ENCODE measurements at places on chromosomes 16 and 17. TPM values are rescaled to one million over a fixed set of nuclear protein-coding genes. Genes with fewer than 3 reads are reported as not detected.
A peak's percentile ranks its signal among the peaks of the same experiment; 100 is the strongest.

- no peak overlapping the region for H3K4me3 ChIP-seq
- H3K27ac ChIP-seq = no peak overlapping the region
- no peaks in the 10 kb centered on the region for H3K27me3 ChIP-seq
- peaks cover 2% of the 10 kb centered on the region for H3K4me1 ChIP-seq
These were observed 4.8 kb upstream of the ERCC4 start for GRCh38 chr16:13915033-13915635.

Gene FSCN2
- polyA plus RNA-seq = 0.26 TPM

GRCh38 chr16:85733155-85733838 is 17.6 kb downstream of the C16orf74 start:
- no peaks in the 10 kb centered on the region for H3K36me3 ChIP-seq
- H3K27ac ChIP-seq = no peak overlapping the region
- no peaks in the 10 kb centered on the region for H3K4me1 ChIP-seq
- H3K27me3 ChIP-seq = no peaks in the 10 kb centered on the region

Gene SULT1A4
- polyA plus RNA-seq = 2.5 TPM

Gene ST6GALNAC2
- 6.5 TPM for polyA plus RNA-seq

- H3K4me3 ChIP-seq = no peak overlapping the region
- H3K4me1 ChIP-seq = no peaks in the 10 kb centered on the region
- H3K36me3 ChIP-seq = peaks cover 8% of the 10 kb centered on the region
- no peak for DNase-seq
- H3K27me3 ChIP-seq = no peaks in the 10 kb centered on the region
These were observed 10.0 kb downstream of the CYBC1 start for GRCh38 chr17:82440469-82440981.

DNA sequence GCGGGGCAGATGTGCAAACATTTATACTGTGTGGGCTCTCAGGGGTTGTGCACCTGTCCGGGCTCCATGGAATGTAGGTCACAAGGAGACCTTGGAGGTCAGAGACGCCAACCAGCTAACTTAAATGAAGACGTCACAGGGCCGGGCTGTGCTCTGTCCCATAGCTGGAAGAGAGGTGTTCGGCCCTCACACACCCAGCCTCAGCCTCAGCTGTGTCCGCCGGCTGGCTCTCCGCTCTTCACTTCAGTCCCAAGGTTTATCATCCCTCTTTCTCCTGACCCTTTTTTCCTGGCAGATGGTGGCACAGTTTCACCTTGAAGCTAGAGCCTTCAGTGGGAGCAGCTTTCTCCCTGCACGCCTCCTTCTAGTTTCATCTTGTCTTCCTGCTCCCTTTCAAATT is 6.0 kb upstream of the RBFOX3 start:
- H3K4me3 ChIP-seq = no peak overlapping the region
- no peak overlapping the region for H3K27ac ChIP-seq
- H3K4me1 ChIP-seq = no peaks in the 10 kb centered on the region
- DNase-seq = no peak
- peaks cover 28% of the 10 kb centered on the region for H3K27me3 ChIP-seq

DNA sequence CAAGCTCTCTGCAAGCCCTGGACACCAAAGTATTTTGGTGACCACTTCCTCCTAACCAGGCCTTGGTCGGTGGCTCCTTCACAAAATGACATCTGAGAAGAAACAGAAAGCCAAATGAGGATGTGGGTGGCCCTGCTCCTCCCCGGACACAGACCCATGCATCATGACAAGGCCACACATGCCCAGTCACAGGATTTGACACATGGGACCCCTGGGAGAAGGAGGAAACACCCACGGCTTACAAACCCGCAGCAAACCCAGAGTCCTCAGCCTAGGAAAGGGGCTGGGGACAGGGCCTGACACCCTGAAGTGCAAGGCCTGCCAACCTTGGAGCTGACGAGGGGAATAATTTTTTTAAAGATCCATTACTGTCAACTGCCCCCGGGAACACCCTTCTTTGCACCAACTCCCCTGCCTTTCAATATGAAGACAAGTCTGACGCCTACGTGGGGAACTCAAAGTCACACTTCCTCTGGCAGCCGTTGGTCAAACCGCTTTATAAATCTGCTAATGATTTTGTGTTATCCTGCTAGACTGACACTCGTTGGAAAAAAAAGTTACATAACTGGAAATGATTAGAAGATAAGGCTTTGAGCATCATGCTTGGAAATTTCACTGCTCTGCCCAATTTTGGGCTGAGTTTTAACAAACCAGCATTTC is 41.3 kb downstream of the GAS7 start:
- H3K36me3 ChIP-seq = no peaks in the 10 kb centered on the region
- H3K4me1 ChIP-seq = peaks cover 2% of the 10 kb centered on the region
- DNase-seq = no peak
- no peak overlapping the region for H3K27ac ChIP-seq
- no peak overlapping the region for H3K4me3 ChIP-seq
- H3K27me3 ChIP-seq = no peaks in the 10 kb centered on the region

- H3K27ac ChIP-seq = no peak overlapping the region
- H3K27me3 ChIP-seq = no peaks in the 10 kb centered on the region
- peak overlapping the region; percentile 48 for H3K4me3 ChIP-seq
- no peak for DNase-seq
- H3K36me3 ChIP-seq = no peaks in the 10 kb centered on the region
- H3K4me1 ChIP-seq = no peaks in the 10 kb centered on the region
These were observed 14.2 kb upstream of the CBFB start for GRCh38 chr16:67014634-67015312.

DNA sequence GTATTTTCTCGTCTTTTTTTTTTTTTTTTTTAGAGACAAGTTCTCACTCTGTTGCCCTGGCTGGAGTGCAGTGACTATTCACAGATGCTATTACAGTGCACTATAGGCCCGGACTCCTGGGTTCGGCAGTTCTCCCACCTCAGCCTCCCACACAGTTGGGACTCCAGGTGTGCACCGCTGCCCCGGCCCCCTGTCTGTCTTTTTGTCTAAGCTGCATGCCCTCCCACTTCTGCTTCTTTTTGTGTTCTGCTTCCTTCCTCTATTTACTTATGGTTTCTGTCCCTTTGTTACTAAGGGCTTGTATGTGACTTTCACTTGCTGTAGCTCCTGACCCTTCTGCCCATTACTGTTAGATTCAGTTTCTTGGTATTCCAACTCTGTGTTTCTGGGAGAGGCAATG is 20.5 kb downstream of the SLC7A6 start:
- no peak overlapping the region for H3K4me3 ChIP-seq
- H3K27me3 ChIP-seq = no peaks in the 10 kb centered on the region
- DNase-seq = no peak
- H3K36me3 ChIP-seq = no peaks in the 10 kb centered on the region
- H3K4me1 ChIP-seq = peaks cover 5% of the 10 kb centered on the region

Gene SLFN14
- polyA plus RNA-seq = not detected

DNA sequence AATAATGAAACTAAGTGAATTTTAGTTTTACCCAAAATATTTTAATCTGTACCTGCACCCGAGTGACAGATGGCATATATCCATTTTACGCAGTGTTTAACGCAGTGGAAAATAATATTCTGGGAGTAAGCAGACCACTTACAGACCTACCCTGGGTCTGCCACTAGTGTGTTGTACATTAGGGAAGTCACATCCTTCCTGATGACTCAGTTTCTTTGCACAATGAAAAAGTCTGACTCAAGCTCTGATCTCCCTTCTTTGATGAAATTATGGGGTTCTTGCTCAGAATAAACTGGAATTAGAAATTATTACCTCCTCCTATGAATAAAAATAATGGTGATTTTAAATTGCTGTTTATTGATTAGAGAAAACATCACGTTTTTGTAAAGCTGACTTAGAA is 123.2 kb upstream of the AXIN2 start:
- no peak overlapping the region for H3K27ac ChIP-seq
- H3K4me1 ChIP-seq = no peaks in the 10 kb centered on the region
- no peak overlapping the region for H3K4me3 ChIP-seq
- H3K27me3 ChIP-seq = no peaks in the 10 kb centered on the region
- no peak for DNase-seq
- H3K36me3 ChIP-seq = no peaks in the 10 kb centered on the region

DNA sequence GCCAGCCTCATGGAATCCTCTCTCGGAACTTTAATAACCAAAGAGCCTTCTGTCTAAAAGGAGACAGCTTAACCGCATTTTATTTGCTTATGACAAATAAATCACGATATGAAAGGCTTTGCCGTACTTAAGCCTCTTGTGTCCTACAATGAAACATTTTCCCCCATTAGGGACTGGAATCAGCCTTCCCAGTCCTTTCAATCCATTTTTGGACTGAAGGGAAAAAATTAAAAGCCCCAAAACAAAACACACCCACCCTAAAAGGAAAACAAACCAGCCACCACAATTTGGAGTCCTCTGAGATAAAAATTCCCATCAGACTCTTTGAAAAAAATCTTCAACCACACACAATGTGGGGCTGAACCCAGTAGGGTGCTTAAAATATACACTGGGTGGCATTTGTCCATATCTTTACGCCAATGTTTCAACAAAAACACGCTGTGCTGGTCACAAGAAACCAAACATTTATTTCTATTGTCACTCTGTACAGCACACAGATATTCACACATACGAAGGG is 3.0 kb downstream of the HOXB4 start:
- H3K36me3 ChIP-seq = no peaks in the 10 kb centered on the region
- no peaks in the 10 kb centered on the region for H3K27me3 ChIP-seq
- DNase-seq = no peak
- peaks cover 7% of the 10 kb centered on the region for H3K4me1 ChIP-seq
- no peak overlapping the region for H3K4me3 ChIP-seq

DNA sequence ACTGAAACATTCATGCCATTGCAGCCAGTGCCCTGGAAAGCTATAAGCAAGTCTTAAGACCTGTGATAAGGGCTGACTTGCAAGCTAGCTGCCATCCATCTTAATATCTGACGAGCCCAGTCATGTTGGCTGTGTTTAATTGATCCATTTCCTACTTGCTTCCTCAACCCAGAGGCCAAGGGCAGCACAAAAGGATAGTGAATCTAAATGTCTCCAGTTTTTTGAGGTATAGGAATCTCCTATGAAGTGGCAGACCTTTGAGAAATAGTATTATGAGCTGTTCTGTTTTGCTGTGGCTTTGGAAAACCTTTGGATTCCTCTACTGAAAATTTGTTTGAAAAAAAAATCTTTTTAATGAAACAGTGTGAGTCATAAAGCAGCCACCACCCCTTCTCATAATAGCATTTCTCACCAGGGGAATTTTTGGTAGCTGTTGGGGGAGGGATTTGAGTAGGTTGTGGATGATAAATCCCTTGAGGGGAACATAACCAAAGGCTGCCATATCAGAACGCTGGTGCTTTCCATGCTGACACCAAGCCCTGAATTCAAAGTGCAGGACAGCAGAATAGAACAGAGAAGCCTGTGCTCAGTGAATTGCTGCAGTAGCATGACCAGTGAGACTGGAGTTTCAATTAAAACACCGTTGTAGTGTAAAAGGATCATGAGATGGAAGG is 12.9 kb downstream of the ZNRF1 start:
- H3K27ac ChIP-seq = peak overlapping the region; percentile 89
- H3K4me3 ChIP-seq = peak overlapping the region; percentile 12
- no peaks in the 10 kb centered on the region for H3K27me3 ChIP-seq
- peaks cover 12% of the 10 kb centered on the region for H3K4me1 ChIP-seq

- H3K27me3 ChIP-seq = peaks cover 20% of the 10 kb centered on the region
- H3K4me1 ChIP-seq = no peaks in the 10 kb centered on the region
- no peak overlapping the region for H3K4me3 ChIP-seq
- DNase-seq = no peak
These were observed 5.3 kb downstream of the BEAN1 start for GRCh38 chr16:66432429-66432828.

DNA sequence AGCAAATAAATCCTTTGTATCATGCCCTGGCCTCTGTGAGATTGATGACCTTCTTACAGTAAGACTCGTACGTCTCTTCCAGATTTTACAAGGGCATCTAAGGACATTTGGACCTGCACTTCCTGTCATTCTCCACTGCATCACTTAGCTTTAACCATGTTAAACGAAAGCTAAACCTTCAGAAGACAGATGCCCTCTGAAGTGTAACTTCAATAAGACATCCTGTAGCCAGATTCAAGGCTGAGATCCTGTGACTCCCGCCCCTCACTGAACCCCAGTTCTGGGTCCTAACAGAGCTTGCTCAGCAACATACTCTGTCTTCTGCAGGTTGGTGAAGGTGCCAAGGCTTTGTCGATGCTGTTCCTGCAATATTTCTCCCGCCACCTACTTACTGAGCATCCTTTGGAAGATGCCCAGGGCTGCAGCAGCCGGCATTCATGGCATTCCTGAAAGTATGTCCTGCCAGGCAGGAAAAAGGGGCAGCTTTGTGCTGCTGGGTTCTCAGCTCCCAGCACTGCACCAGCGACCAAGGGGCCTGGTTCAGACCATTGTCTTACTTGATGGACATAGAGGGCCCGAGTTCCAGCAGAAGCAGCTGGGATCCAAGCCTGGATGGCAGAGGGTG is 131.1 kb downstream of the AXIN2 start:
- H3K27me3 ChIP-seq = no peaks in the 10 kb centered on the region
- H3K4me1 ChIP-seq = no peaks in the 10 kb centered on the region
- DNase-seq = no peak
- H3K36me3 ChIP-seq = no peaks in the 10 kb centered on the region
- no peak overlapping the region for H3K4me3 ChIP-seq
- H3K27ac ChIP-seq = no peak overlapping the region

Gene CLEC18C
- polyA plus RNA-seq = 67.9 TPM

GRCh38 chr17:81094509-81095382 is 59.8 kb downstream of the BAIAP2 start:
- H3K27me3 ChIP-seq = no peaks in the 10 kb centered on the region
- H3K36me3 ChIP-seq = no peaks in the 10 kb centered on the region
- H3K27ac ChIP-seq = peak overlapping the region; percentile 53

- H3K4me1 ChIP-seq = peaks cover 5% of the 10 kb centered on the region
- DNase-seq = no peak
- peak overlapping the region; percentile 19 for H3K27ac ChIP-seq
- H3K36me3 ChIP-seq = no peaks in the 10 kb centered on the region
These were observed 157.0 kb downstream of the CCDC182 start for GRCh38 chr17:57588086-57588485.

Gene RUNDC3A
- 6.4 TPM for polyA plus RNA-seq

Gene TBC1D3G
- not detected for polyA plus RNA-seq

DNA sequence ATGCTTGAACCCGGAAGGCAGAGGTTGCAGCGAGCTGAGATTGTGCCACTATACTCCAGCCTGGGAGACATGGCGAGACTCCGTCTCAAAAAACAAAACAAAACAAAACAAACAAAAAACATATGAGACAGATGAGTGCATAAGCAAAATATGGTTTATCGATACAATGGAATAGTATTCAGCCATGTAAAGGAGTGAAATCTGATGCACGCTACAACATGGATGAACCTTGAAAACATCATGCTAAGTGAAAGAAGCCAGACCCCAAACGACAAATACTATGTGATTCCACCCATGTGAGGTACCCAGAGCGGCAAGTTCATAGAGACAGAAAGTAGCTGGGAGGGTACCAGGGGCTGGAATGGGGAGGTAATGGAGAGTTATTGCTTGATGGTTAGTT is 6.8 kb downstream of the PLCD3 start:
- H3K27me3 ChIP-seq = no peaks in the 10 kb centered on the region
- H3K4me1 ChIP-seq = peaks cover 12% of the 10 kb centered on the region
- no peak overlapping the region for H3K4me3 ChIP-seq
- no peaks in the 10 kb centered on the region for H3K36me3 ChIP-seq
- H3K27ac ChIP-seq = no peak overlapping the region

GRCh38 chr16:11181242-11181898 is 74.6 kb downstream of the SOCS1 start:
- H3K4me3 ChIP-seq = no peak overlapping the region
- H3K4me1 ChIP-seq = no peaks in the 10 kb centered on the region
- no peak overlapping the region for H3K27ac ChIP-seq
- DNase-seq = no peak
- no peaks in the 10 kb centered on the region for H3K36me3 ChIP-seq

- H3K27ac ChIP-seq = peak overlapping the region; percentile 98
- H3K4me1 ChIP-seq = peaks cover 3% of the 10 kb centered on the region
- no peak overlapping the region for H3K4me3 ChIP-seq
These were observed 41.0 kb upstream of the MRPS23 start for GRCh38 chr17:57890857-57891232.

- H3K4me3 ChIP-seq = no peak overlapping the region
- no peak for DNase-seq
- H3K36me3 ChIP-seq = no peaks in the 10 kb centered on the region
- H3K4me1 ChIP-seq = no peaks in the 10 kb centered on the region
These were observed 16.4 kb downstream of the CCL11 start for GRCh38 chr17:34301986-34302385.

Data from kidney (tissue), 22 donors.